ENCODE measurements at places on chromosomes 3 and 15.

DNA sequence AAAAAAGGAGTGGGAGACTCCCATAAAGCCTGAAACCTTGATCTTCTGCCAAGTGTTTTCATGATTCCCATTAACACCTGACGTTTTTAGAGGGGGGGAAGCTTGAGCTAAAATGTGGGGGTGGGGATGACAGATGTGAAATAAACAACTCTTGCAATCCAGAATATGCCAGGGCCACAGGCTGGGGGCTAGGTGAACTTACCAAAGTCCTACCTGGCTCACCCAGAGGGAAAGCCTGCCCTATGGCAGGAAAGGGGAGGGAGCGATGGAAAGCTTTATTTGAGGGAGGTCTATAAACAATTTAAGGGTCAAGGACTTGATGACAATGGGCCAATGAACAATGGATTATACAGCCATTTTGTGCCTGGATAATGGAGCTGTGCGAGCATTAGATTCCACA, 108.3 kb downstream of the LRIG1 start:
- DNase-seq, result no peak

DNA sequence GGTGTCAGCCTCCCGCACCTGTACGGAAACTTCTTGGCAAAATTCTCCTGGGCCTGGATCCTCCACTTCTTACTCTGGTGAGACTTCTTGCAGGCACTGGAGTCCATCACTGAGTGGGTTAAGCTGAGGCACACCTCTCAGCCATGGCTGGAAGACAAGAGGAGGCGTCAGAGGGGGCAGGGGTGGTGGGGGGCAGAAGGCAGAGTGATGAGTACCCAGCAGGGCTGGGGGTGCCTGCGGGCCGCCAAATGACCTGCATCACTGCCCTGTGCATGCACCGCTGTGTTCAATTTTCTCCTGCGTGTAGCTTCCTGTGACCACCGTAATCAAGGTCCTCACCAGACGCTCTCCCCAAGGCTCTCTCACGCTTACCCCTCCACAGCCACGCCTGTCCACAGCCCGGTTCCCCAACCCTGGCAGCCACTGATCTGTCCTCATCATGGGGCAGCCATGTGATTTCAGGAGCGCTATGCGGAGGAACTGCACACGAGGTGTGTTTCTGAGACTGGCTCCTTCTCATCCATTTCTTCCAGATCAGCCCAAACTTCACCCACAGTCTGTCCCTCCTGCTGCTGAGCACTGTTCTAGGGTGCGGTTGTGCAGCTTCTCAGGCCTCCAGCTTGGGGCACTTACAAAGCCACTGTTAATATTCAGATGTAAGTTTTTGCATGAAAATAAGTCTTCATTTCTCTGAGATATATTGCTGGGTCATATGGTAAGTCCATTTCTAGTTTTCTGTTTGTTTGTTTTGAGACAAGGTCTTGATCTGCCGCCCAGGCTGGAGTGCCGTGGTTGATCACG, 5.2 kb downstream of the C3orf22 start:
- no peak for DNase-seq

DNA sequence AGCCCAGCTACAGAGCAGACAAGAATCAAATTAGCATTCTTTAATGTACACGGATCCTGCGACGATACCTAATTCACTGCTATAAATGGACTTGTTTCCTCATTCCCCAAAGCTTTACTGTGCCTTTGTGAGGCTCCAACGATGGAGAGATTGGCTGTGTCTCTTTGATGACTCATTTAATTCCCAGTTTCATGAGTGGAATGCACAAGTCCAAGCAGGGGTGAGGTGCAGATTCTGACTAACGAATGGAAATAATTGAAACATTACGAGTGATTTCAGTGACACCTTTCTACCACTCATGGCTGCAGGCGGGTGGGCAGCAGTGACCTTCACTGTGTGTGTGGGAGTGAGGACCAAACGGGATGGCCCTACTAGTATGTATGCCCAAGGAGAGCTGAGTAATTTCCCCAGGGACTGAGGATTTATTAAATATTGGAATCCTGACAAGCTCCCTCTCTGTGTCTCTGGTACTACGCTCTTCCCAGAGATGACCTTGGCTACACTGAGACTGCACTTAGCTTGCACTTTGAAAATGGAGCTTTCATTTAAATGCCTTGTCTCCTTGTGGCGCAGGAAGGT, 156.7 kb downstream of the CACNA2D3 start:
- DNase-seq, result no peak

DNA sequence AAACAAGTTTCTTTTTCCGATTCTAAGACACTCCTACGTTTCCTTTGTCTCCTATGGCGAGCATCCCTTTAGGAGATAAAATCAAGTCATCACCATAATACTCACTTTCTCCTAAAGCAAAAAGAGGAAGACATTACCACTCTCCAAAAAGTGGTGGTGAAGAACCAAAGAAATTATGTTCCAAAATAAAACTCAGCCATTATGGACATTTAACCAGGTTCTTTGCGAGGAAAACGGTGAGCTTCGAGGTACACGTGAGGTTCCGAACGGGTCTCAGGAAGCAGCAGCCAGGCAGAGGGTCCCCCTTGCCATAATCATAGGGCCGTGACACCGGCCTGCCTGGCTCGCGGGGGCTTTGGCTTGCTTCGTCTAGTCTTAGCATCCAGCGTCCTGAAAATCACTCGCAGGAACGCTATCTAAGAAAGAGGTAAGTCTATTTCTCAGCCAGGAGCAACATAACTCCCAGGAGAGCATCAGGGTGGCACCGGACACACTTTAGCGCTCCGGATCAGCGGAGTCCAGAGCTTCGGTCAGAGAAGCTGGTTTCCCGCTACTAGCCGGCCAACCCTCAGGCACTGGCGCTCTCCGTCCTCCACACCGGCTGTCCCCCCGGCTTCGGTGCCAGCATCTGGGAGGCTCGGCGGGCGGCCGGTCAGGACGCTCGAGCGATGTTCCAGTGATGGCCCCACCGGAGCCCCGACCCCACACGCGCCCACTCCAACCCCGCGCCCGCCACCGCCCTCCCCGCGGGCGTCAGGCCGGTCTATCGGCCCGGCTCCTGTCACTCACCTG, 581 bp downstream of the IP6K1 start:
- peak; percentile 27 for DNase-seq

GRCh38 chr3:17442332-17443049, 299.9 kb downstream of the TBC1D5 start:
- DNase-seq, result no peak

GRCh38 chr15:62115847-62116246, 49.1 kb downstream of the C2CD4A start:
- DNase-seq, result no peak

GRCh38 chr3:172134352-172134751, 95.0 kb downstream of the FNDC3B start:
- peak; percentile 65 for DNase-seq

- no peak for DNase-seq
Observed at GRCh38 chr3:135565546-135565945, 400.0 kb upstream of the PPP2R3A start.

- DNase-seq, result no peak
Observed at GRCh38 chr15:81189583-81190283, 6.9 kb upstream of the IL16 start.

DNA sequence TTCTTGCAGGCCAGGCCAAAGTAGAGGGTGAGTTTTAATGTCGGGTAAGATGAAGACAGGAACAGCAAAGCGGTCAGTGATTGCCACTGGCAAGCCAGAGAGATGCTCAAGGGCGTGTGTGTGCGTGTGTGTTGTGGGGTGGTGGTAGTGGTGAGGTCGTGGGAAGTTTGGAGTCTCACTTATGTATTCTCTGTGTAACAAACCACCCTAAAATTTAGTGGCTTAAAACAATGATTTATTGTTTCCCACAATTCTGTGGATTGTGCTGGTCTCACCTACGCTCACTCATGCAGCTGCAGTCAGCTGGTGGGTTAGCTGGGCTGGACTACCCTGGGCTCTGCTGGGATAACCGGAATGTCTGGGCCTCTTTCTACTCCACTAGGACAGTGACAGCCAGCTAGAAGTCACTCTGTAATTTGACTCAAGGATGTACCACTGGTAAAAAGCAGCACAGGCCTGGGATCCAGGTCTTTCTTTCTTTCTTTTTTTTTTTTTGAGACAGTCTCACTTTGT, 50.9 kb upstream of the BHLHE40 start:
- peak; percentile 6 for DNase-seq

DNA sequence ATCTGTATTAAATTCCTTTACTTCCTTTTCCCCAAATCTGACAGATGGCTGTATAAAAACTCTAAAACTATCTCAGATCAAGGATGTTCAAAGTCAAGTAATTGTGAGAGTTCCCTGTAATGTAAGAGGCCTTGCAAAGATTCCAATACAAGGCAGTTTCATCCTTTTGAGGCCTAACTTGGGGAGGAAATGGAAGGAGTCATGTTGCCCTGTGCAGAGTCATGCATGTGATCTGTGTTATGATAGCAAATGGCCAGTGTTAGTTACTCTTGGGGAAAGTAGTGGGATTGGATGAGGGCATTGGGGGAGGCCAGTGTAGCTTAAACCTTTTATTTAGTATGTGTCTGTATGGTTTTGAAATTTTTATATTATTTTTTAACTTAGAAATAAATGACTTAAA, 23.7 kb upstream of the FBXL22 start:
- no peak for DNase-seq

DNA sequence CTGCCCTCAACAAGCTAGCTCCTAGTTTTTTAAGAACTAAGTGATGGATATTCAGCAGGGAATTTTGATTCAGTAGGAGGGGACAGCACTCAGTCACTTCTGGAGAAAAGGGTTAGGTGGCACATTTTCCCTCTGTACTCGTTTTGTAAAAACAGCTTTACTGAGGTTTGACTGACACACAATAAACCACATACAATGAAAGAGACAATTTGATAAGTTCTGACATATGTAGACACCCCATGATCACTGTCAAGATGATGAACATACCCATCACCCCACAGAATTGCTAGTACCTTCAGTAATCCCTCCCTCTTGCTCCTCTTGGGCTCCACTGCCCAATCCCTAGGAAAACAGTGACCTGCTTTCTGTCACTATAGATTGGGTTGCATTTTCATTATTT, 29.0 kb upstream of the PLAAT1 start:
- DNase-seq, result no peak

DNA sequence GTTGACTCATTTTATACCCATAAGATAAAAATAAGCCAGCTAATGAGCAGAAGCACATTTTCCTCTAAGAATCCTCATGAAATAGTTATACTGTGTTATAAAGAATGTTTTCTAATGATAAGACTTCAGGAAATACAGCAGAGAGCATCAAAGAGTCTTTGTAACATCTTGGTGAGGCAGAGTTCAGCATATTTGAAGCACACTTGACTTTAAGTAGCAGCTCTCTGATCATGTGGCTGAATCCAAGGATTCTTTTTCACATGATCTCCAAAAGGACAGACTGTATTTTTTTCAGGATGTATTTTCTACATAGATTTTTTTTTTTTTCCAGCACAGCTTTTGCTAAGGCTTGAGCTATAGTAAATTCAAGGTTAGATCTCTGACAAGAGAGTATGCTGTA, 195.1 kb downstream of the SI start:
- DNase-seq, result no peak

DNA sequence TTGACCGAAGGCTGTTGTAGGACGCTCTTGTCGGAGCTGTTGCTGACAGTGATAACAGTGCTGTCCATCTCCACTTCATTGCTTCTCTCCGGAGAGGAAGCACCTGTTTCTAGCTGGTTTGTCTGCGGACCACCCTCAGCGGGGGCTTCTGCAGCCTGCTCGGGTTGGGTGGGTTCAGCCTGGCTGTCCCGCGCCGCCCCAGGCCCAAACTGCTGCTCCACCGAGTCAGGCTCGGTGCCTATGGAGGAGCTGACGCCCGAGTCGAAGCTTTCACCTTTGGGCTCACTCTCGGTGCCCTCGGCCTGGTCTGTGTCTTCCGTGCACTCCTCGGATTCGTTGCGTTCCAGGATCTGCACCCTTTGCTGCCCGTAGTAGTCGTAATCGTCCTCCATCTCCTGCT, 56.9 kb downstream of the TIGIT start:
- no peak for DNase-seq

GRCh38 chr3:81863756-81864155, 102.3 kb upstream of the GBE1 start:
- no peak for DNase-seq

DNA sequence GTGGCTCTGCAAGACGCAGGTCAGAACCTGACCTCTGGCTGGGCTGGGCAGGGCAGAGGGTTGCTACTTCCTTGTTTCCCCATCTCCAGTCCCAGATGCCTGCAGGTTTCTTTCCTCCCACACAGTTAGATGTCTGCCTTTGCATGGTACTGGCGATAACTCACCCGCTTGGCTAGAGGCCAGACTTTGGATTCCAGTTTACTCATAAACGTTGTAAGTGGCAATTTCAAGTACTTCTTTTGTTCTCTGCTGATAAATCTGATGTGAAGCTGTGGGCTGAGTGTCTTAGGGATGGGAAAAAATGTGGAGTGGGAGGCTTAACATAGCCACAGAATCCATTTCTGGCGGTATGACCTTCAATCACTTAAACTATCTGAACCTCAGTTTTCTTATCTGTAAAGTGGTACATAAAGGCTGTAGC, 194.2 kb downstream of the EBLN2 start:
- no peak for DNase-seq

DNA sequence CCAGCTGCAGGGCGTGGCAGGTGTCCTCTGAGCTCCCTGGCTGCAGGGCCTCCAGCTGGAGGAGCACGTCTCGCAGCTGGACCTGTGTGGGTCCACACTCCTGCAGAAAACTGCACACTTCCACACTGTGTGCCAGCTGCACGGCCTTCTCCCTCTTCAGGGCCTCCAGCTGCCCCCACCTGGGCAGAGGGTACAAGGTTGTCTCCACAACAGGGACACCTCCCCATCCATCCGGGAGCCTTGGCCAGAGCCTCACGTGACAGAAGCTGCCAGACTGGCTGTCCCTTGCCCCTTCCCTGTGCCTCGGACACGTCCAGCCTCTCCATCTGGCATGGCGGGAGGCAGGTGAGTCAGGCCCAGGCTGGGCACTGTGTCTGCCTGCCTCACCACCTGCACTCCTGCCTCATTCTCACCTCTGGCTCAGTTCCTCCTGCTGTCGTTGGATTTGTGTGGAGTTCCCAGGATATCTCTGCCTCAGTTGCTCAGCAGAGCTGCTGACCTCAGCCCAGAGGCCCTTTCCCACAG, 14.5 kb downstream of the SPTBN5 start:
- no peak for DNase-seq

DNA sequence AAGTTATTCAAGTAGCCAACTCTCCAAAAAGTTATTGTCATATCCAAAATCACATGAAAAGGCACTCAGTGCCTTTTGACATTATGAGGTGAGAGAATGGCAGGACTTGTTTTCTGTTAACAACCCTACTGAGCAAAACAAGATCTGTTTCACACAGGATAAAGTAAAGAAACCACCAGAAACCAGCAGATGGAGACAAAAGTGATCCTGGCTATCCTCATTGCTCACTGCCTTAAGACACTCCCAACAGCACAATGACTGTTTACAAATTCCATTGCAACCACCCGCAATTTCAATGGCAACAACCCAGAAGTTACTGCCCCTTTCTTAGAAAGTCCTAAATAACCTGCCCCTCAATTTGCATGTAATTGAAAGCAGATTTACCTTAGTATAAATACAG, 352.6 kb upstream of the NDN start:
- DNase-seq, result no peak
